ENCODE measurements at places on chromosomes 3 and 15.

DNA sequence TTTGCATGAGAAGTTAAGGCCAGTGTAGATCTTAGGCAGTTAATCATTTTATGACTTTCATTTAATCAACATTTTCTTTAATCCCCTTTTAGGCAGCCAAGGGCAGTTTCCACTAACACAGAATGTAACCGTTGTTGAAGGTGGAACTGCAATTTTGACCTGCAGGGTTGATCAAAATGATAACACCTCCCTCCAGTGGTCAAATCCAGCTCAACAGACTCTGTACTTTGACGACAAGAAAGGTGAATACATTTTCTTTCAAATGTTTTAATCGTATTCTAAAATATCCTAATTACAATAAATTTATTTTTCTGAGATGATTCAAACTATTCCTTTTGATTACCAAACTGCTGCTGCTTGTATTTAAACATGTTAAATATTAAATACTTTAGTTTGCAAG is 843.2 kb downstream of the CADM2 start:
- DNase-seq = peak; percentile 31

DNA sequence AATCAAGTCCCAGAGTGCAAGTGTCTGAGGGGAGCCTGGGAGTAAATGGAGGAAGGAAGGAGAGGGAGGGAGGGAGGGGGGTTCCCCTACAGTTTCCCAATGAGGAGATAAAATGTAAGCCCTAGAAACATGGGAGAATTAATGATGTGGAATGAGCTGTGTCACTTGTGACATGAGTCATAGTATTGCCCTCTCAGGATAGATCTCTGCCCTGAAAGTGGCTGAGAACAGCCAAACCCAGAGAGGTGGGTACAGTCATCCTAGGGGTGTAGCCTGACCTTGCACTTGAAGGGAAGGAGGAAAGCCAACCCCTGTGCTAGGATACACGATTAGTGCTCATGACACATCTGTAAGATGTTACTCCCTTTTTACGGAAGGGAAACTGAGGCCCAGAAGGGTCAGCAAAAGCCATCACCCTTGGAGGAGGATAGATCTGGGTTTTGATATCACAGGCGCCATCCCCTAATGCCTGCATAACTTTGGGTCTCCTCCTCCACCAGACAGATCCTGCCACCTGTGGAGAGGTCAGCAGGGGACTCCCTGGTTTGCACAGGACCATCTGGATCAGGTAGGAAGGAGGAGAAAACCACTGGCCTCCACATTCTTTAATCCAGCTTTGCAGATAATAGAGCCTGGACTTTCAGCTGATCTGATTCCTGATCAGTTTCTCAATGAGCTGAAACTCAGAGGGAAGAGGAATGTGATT is 23.1 kb upstream of the USP3 start:
- DNase-seq = no peak

- no peak for DNase-seq
Observed at GRCh38 chr3:148751461-148751860, 53.8 kb downstream of the AGTR1 start.

DNA sequence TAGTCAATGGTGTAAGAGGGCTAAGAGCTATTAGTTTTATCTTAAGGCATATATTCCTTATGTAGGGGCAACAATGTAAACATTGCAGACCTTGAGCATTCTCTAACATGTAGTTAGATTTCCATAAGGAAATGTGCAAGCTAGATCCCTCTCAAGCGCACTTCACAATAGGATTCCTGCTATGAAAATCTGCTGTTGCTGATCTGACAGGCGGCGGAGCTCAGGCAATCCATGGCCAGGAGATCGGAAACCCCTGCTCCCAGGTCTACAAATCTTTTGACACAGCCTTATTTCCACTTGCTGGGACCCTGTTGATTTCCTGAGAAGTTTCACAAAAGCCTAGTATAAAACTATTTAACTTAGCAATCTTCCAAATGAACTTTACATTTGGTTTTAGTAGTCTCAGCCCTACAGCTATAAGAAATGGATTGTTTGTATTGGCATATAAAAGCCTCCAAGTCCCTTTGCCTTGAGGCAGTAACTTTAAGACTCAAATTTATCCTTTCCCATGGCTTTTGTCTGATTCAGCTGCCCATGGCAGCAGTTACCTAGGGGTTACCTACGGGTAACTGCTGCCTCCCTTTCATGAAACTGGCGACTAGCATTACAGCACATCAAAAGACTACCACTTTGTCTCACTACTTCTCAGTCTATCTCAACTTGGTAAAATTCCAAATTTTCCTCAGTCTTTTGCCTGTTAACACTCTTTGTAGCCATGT is 22.7 kb downstream of the TRA2B start:
- no peak for DNase-seq

DNA sequence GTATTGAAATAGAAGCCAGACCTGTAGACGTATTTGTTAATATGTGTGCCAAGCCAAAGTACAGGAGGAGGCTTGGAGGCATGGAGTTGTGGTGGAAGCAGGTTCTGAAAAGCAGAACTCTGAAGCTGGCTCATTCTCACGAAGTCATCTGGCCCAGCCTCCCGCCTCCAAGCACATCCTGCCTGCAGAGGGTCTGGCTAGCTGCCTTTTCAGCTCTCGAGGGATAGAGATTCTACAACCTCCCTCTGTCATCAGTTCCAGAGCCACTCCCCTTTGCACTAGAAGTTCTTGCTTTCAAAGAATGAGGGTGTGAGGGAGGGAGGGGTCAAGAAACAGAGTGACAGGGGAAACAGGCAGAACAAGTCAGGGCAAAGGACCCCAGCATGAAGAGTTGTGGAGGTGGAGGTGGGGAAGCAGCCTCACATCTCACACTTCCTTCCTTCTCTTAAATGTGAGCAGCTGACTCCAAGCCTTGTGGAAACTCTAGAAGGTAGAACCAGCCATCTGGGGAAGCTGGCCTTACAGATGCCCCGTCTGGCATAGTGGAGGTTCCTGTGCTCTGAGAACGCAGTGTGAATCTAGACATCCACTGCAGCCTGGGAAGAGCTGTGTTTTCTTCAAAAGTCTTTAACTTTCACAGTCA is 95.3 kb downstream of the SLC49A4 start:
- peak; percentile 32 for DNase-seq

DNA sequence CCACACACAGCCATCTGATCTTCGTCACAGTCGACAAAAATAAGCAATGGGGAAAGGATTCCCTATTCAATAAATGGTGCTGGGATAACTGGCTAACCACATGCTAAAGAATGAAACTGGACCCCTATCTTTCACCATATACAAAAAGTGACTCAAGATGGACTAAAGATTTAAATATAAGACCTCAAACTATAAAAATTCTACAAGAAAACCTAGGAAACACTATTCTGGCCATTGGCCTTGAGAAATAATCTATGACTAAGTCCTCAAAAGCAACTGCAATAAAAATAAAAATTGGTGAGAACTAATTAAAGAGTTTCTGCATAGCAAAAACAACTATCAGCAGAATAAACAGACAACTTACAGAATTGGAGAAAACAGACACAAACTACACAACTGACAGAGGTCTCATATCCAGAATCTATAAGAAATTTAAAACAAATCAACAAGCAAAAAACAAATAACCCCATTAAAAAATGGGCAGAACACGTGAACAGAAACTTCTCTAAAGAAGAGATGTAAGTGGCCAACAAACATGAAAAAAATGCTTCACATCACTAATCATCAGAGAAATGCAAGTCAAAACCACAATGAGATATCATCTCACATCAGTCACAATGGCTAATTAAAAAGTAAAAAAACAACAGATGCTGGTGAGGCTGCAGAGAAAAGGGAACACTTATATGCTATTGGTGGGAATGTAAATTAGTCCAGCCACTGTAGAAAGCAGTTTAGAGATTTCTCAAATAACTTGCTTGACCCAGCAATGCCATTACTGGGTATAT is 104.0 kb downstream of the NR1I2 start:
- DNase-seq = no peak

- no peak for DNase-seq
Observed at GRCh38 chr15:85097250-85097649, 115.6 kb downstream of the PDE8A start.

DNA sequence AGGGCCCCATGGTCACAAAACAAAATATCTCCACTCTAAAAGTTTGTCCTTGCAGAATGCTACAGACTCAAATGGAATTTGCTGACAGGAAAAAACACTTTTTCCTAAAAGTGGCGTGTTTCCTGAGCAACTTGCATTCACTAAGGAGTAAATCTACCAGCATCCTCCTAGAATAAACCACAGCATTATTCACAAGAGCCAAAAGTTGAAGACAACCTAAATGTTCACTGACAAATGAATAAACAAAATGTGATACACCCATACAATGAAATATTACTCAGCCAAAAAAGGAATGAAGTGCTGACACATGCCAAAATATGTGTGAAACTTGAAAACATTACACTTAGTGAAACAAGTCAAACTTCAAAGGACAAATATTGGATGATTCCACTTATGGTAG is 28.9 kb downstream of the ITGB5 start:
- no peak for DNase-seq

DNA sequence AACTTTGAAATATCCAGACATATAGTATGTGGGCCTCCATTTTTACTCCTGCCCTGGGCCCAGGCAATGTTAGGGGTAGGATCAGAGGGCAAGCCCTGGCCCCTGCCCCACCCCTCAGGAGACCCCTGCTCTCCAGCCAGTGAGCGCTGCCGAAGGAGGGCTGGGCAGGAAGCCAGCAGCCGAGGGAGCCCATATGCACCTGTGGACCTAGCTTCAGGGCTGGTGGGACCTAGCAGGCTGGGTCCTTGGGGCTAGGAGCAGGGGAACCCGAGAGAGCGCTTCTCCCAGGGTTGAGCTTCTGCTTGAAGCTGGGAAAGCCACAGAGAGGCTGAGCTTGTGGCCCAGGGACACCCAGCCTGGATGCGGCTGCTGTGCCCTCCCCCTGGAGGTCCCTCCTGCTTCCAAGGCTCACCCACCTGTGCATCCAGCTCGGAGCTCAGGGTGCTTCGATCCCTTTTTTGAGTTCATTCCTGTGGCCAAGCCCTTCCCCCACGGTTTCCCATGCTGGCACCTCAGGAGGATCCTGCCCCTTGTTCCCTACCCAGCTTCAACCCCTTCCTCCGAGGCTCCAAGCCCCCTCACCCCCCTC is 21.0 kb upstream of the CYP11A1 start:
- DNase-seq = no peak

DNA sequence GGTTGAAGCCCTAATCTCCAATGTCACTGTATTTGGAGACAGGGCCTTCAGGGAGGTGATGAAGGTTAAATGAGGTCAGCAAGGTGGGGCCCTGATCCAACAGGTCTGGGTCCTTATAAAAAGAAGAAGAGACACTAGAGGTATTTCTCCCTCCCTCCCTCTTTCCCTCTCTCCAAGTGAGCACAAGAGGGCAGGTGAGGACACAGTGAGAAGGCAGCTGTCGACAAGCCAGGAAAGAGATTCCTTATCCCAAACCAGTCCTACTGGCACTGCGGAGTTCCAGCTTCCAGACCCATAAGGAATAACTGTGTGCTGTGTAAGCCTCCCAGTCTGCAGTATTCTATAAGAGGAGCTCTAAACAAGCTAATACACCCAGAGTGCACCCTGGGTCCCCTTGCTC is 134.7 kb downstream of the ADAMTS17 start:
- no peak for DNase-seq

DNA sequence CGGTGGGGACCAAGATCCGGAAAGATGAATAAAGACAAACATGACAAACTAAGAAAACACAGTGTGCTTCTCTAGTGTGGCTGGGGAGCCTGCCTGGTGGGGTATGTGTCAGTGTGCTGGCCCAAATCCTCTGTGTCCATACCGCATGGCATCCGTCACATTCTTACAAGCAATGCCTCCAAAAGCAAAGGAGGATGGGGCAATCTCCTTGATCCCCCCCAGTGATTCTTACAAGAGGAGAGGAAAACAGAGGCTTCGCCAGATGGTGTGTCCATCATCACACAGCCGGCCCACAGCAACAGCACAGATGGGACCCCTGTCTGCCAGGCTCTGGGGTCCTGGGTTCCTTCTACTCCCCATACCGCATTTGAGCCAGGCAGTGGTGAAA is 558 bp upstream of the IL17RC start:
- DNase-seq = no peak

DNA sequence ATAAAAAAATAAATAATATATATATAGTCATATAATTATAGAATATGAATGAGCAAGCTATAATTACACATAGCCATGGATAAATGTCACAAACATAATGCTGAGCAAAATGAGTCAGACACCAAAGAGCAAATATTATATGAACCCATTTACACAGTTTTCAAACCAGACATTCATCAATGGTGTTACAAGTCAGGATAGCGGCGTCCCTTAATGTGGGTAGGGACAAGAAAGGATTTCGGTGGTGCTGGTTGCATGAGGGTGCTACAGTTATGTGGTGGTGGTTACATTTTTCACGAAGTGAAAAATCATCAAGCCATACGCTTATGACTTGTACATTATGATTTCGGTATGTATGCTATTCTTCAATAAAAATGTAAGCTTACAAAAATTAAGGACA is 100.5 kb downstream of the HMG20A start:
- no peak for DNase-seq

Measured in WTC11 (cell line).